ENCODE measurements at places on chromosomes 13 and 19. TPM values are rescaled to one million over a fixed set of nuclear protein-coding genes. Genes with fewer than 3 reads are reported as not detected.

Gene BRME1
- 1.7 TPM for total RNA-seq

Gene CYP2S1
- 17.6 TPM for total RNA-seq

Gene CERS1
- 0.96 TPM for total RNA-seq

GRCh38 chr19:29965492-29965891, 23.5 kb downstream of the URI1 start:
- no peak for DNase-seq

- no peak for DNase-seq
Observed at GRCh38 chr19:13849991-13850909, 26.7 kb upstream of the NANOS3 start.

DNA sequence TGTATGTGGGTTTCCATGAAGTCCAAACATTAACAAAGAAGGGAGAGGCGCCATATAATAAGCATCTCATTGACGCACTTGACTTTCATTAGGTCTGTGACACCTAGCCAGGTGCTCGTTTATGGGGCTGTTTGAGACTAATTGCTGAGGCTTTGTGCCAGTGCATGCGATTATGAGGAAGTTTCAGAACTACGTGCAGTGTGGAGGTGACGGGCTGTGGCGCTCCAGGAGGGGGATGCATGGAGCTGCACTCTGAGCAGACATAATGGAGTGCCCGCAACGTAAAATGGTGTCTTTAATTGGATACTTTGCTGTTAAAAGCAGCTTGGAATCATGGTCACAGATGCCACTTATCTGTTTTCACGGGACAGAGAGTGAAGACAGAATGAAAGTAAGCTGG, 223.2 kb downstream of the FGF9 start:
- no peak for DNase-seq

- no peak for DNase-seq
Observed at GRCh38 chr13:61830475-61830874, 414.8 kb upstream of the PCDH20 start.

GRCh38 chr19:44725684-44726083, 22.8 kb upstream of the BCL3 start:
- no peak for DNase-seq

All from HCT116 (cell line).